Fibroblast of skin of left biceps (primary cell): ENCODE measurements at places on chromosomes 3 and 15.

- no peak for DNase-seq
These were observed 235.3 kb downstream of the C3orf38 start for GRCh38 chr3:88385090-88385489.

DNA sequence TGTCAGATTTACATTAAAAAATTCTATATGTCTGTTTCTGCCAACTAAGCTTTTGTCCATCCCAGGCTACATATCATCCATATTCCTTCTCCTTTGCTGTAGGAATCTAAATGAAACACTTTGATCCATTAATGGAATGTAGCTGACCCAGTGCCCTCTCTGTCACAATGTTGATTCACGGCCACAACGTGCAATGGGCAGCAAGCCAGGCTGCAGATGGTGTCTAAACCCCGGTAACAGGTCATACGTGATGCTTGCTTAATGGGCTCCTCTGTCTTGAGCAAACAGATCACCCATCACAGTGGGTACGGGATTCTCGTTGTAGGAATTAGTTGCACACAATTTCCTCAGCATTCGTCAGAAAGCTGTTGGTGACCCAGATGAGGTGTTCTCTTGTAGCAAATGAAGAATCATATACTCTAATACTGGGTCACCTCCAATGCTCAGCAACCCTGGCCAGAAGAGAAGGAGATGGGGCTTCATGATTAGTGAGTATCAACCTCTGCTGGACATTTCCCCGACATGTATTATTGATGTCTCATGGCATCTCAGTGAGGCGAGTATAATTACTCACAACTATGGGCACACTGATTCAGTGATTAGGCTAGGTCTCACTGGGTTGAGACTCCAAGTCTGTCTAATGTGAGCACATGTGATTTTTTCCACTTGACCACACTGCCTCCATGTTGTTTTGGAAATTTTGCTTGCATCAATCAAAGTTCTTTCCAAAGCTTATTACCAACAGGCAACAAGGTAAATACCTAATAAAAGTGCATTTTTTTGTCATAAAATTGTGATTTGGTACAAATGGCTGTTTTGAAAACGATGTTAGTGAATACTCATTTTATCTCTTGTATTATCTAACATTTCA lies 12.9 kb upstream of the DCBLD2 start:
- no peak for DNase-seq

GRCh38 chr3:120532969-120533368 lies 63.2 kb upstream of the NDUFB4 start:
- no peak for DNase-seq

DNA sequence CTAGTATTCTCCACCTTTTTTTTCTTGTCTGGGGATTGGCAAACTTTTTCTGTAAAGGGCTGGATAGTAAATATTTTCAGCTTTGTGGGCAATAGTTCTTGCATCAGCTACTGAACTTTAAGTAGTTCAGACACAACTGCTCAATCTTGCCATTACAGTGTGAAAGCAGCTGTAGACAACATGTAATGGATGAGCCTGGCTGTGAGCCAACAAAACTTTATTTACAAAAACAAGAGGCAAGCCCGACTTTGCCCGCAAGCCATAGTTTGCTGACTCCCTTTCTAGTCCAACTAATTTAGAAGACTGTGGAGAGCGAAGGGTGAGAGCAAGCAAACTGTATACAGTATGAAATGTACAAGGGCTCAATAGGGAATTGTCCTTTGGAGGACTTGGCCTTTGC lies 6.2 kb downstream of the FRMD4B start:
- no peak for DNase-seq
